Stimulated activated CD8-positive, alpha-beta memory T cell treated with anti-CD3 and anti-CD28 coated beads, Interleukin-7, amount 100 ng/mL, for 24 hours (primary cell): ENCODE measurements at places on chromosomes 2 and 18.

- no peak for DNase-seq
Observed at GRCh38 chr18:48735080-48735676, 196.3 kb downstream of the CTIF start.

GRCh38 chr2:151325581-151326095 lies 31.8 kb upstream of the TNFAIP6 start:
- DNase-seq: no peak

GRCh38 chr2:43311276-43311675 lies 84.9 kb upstream of the ZFP36L2 start:
- DNase-seq: no peak

GRCh38 chr2:28586867-28587266 lies 91.0 kb downstream of the PLB1 start:
- DNase-seq: no peak

DNA sequence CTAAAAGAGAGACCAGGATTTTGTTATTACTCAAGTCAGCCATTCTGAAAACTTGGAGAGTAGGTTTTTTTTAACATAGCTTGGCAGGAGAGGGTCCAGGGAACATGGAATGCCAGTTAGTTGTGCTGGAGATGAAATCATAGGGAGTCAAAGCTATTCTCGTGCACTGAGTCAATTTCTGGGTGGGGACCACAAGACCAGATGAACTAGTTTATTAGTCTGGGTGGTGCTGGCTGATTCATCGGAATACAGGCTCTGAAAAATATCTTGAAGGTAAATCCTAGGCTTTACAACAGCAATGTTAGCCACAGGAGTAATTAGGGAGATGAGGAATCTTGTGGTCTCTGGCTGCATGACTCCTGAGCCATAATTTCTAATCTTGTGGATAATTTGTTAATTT lies 921.4 kb downstream of the TRIB2 start:
- no peak for DNase-seq

DNA sequence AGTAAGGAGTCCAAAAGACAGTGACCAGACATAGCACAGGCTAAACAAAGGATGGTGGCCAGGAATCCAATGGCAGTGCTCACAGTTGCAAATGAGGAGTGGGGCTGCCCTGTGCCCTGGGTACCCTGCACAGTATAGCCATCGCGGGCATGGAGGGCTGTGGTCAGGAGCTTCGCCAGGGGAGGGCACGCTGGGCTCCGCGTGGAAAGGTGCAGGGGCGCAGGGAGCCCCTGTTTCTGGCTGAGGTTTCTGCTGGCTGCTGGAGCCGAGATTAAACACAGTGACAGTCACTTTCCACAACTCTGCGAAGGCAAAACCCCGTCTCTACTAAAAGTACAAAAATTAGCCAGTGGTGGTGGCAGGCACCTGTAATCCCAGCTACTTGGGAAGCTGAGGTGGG lies 194.7 kb downstream of the GALR1 start:
- no peak for DNase-seq

DNA sequence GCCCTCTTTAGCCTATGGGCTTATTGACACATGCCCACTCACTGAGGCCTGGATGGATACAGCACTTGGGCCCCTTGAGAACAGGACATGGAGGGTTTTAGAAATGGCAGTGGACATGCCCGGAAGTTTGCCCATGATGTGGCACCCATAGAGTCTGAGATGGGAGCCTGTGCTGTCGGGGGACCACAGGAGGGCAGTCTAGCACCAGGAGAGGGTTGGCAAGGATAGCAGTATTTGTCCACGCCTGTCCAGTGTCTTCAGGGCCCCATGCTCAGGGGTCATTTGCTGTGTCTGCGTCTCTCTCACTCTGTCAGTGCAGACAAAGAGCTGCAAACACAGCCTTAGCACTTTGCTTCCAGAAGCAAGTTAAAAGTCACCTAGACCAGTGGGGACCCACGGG lies 48.7 kb downstream of the IL1RL2 start:
- DNase-seq: no peak

GRCh38 chr2:2707206-2707991 lies 376.3 kb upstream of the MYT1L start:
- no peak for DNase-seq
